ENCODE measurements at places on chromosomes 11 and 22.

- DNase-seq: no peak
Observed at GRCh38 chr11:36048496-36049247, 104.8 kb downstream of the LDLRAD3 start.

- no peak for DNase-seq
Observed at GRCh38 chr11:129295746-129296145, 79.9 kb upstream of the BARX2 start.

GRCh38 chr11:128745311-128746136, 51.7 kb downstream of the FLI1 start:
- DNase-seq: no peak

DNA sequence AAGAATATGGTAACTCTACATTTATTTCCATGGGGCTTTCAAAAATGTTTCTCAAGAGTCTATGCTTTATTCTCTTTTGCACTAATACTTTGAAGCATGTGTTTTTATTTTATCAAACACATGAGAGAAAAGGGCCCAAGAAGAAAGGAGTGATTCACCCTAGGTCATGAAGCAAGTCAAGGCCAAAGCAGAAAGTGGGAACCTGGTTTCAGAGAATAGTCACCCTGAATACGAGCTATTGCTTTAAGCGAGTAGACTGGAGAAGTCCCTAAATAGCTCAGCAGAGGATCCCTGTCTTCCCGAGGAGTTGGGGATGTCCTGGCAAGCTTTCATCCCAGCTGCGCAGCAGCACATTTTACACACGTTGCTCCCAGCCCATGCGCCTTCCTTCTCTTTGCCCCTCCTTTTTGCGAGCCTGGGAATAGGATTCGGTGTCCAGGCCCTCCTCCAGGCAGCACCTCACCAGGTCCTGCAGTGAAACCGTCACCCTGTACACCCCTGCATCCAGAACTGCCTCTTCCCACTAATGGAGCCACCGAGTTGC, 19.1 kb downstream of the MPEG1 start:
- no peak for DNase-seq

DNA sequence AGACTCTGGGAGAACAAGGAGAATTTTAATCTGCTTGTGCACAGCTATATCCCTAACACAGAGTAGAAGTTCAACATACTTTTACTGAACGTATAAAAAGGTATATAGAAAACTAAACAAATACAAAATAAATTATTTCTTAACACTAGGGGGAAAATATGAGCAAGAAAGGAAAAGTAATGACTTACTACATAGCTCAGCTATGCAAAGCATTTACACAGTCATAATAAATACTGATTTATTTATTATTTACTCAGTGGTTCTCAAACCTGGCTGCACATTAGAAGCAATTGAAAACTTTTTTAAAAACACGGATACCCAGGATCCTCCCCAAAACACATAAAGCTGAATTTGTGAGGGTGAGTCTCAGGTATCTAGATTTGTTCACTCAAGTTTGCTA, 182.5 kb downstream of the TTC28 start:
- no peak for DNase-seq

DNA sequence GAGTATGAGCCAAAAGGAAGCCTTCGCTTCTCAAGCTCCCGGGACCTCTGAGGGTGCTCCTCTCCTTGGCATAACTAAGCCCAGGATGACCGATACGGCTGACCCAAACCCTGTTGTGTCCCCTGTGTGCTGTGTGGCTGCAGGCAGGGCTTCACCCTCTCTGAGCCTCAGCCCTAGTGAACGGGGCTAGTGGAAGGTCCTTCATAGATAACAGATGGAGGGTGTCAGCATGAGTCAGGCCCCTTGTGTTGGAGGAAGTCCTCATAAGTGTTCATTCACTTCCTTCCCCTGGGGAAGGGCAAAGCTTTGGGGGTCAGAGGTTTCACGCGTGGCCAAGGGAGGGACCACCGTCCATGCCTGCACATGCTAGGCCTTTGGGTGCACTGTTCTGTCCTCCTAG, 21.5 kb downstream of the SHISAL1 start:
- no peak for DNase-seq

GRCh38 chr22:24587948-24588347, 4.9 kb downstream of the LRRC75B start:
- DNase-seq: no peak

DNA sequence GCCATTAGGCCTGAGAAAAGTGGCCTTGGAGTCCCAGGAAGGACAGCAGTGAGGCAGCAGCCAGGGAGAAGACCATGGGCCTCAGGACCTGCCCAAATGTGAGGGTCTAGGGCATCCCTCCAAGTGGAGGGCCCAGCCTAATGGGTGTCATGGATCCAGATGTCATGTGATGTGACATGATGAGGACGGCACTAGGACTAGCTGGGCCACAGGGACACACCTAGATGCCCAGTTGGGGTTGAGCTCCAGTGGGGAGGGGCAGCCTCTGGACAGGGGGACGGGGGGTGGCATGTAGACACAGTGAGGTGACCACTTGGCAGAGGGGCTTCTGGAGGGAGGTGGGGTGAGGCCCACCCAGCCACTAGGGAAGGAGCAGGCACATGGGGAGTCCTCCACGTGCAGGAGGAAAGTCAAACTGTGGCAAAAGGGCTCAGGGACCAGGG, 5.4 kb downstream of the SCARF2 start:
- DNase-seq: no peak

DNA sequence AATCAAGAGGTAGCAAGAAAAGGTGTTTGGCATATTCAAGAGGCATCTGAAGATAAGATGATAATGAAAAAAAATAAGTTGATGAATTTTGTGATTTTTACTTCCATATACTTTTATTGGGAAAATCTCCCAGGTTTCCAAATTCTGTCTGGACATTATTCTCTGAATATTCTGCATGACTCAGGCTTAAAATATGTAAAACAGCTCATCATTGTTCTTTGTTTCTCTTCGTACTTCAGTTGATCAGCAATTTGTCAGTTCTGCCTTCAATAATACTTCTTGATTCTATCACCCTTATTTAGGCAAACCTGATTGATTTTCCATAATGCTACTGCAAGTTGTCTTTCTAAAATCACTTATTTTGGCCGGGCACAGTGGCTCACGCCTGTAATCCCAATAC, 30.2 kb downstream of the GTF2H1 start:
- DNase-seq: no peak

DNA sequence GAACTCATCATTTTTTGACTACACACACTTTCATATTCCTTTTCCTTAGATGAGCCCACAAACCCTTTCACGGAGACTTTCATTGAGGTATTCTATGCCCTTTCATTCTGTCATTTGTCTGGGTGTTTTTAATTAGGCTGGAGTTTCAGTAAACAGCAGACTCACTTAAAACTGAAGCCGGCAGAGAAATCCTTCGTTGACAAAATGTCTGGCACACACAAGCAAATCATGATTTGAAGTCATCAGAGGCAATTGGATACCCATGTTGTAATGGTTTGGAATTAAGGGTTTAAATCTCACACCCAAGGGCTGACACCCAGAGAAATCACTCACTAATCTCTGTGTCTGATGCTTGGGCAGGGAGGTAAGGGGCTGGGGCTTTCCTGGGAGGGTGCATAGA, 127.1 kb downstream of the EHF start:
- no peak for DNase-seq

DNA sequence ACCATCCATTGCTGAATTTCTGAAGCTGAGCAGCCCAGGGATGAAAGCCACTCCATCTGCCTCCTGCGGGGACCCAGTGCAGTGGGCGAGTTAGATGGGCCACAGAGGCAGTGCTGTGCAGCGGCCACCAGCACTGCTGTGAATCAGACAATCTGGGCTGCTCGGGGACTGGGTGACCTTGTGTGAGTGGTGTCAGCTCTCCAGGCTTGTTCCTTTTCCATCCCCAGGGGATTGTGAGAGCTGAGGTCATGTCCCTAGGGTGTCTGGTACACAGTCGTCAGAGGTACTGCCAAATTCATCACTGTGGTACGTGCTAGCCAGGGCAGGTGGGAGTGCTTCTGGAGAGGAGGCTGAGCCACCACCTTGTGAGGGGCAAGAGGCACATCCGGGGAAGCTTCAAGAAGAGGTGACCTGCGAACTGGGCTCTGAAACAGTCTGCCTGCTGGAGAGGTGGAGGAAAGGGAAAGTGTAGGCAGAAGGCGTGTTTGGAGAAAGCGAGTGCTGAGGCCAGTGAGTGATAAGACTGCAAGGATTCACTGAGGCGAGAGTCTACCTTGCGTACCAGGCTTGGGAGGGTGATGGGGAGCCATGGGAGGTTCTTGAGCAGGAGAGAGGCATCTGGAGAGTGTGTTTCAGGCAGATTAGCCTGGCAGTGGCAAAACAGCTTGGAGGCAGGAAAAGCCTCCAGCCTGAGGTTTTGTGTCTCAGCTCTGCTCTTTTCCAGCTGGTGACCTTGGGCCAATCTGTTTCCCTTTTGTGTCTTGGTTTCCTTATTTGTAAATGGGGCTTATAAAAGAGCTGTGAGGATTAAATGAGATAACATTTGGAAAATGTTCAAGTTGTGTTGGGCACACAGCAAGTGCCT, 22.7 kb downstream of the CACNA1I start:
- DNase-seq: no peak

GRCh38 chr11:83409476-83409875, 123.3 kb upstream of the CCDC90B start:
- DNase-seq: no peak

DNA sequence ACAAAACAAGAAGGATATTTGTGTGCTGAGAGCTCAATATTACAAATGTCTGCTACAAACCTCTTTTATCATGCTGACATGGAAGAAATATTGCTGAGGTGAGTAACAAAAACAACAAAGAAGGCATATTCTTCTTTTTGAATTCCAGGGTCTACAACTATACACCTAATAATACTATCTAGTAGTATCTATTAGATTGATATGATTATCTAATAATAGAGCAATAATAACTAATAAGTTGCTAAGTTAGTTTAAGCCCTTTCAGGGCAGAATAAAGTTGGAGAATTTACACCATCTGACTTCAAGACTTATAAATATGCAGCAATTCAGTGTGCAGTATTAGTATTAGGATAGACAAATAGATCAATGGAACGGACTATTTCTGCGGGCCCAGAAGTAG, 11.4 kb upstream of the PGM2L1 start:
- DNase-seq: no peak

DNA sequence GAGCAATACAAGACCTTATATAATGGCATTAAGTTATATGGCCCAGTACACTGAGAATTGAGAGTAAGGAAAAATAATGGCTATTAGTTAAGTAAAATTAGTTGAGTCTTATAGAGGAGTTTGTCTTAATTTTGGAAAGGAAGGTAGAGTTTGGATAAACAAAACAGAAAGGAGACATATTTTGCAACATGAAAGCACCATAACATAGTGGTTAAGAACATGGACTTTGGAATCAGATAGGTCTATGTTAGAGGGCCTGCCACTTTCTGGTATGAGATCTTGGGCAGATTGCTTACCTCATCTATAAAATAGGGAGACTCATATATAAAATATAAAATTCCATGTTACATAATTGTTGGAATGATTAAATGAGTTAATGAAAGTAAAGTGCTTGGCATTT, 68.9 kb downstream of the CSTPP1 start:
- DNase-seq: no peak

- DNase-seq: no peak
Observed at GRCh38 chr11:117052196-117053149, 45.8 kb downstream of the SIK3 start.

DNA sequence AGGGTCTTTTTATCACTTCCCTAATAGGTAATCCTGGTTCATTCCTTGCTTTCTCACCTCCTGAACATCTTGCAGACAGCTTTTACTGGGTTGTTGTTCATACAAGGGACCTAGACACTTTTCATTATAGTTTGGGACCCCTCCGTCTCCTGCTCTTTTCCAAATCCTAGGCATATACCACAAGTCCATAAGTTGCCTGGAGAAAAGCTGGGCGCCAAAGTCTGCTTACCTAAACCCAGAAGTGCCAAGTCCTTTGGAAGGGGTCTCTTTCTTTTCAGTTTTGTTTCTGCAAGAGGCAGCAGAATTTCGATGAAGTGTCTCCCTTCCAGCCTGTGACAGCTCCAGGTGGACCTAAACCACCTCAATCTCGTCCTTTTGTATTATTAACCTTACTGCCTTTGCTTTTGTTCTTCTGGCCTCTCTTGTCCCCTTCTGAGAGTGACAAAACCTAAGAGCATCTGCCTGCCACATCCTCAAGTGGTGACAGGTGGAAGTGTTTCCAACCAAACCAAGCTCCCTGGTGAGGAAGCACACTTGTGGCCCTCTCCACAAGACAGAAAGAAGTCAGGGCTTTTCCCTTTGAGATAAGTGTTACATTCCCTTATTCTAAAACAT, 19.5 kb upstream of the P2RY6 start:
- no peak for DNase-seq

- no peak for DNase-seq
Observed at GRCh38 chr11:2583605-2583958, 116.2 kb downstream of the KCNQ1OT1 start.

DNA sequence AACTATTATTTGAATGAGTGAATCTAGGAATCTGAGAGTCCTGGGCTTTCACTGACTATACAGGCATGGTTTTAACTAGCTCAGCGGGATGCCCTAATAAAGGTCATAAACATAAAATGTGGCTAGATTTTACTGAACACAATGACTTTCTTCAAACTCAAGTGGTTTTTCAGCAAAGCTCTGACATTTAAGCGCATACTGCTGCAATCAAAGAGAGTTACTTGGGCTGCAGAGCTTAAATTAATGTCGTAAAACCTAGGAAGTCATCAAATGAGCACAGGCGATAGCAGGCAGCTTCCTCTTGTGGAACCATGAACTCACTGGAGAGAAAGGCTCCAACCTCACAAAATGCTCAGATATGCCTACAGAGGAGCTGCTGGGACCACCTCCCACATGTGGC, 6.7 kb downstream of the CSNK2A3 start:
- no peak for DNase-seq

GRCh38 chr22:38730411-38730871, 24.7 kb downstream of the GTPBP1 start:
- DNase-seq: no peak

- DNase-seq: no peak
Observed at GRCh38 chr22:18091478-18091877, 13.7 kb downstream of the PEX26 start.

DNA sequence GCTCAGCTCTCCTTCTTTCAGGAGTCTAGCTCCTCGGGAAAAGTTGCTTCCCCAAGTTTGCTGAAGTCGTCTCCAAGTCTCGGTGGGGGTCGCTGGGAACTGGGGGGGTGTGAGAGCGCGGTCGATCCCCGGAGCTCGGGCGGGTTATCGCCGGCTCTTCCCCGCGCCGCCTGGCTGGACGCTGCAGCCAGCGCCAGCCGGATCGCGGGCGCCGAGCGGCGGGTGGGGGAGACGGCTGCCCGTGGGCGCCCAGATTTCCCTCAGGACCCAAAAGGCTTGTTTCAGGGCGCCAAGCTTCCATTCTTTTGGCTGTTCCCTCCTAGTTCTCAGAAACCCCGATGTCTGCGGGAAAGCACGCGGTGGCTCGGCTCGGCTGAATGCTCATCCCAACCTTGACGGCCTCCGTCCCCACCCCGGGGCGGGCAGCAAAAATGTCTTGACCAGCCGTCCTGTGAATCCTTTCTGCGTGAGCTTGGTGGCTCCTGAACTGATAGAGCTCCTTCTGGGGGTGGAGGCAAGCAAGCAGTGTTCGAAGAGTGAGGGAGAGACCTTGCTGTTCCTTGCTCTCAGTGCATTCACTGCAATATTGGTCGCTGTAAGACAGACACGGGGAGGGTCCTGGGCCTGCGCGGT, 1.7 kb downstream of the ZBTB16 start:
- DNase-seq: no peak

All from right renal cortex interstitium (tissue), 3 donors.